Memory B cell (primary cell): ENCODE measurements at places on chromosomes 3 and 15.

DNA sequence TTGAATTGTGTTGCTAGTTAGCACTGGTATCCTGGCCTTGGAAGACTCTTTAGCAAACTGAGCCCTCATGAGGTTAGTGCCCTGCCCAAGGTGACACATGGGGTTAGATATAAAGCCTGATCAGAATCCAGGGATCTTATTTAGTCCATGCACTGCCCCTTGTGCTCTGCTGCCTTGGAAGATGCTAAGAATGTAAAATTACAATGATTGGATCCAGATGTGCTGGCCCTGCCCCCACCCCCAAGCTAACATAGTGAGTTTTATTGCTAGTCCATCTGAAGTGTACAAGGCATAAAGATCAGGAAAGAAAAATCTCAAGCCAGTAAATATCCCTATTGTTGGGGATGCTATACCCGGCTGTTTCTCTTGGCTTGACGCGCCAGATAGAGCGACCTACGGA lies 248.1 kb upstream of the C2CD4B start:
- DNase-seq: no peak

DNA sequence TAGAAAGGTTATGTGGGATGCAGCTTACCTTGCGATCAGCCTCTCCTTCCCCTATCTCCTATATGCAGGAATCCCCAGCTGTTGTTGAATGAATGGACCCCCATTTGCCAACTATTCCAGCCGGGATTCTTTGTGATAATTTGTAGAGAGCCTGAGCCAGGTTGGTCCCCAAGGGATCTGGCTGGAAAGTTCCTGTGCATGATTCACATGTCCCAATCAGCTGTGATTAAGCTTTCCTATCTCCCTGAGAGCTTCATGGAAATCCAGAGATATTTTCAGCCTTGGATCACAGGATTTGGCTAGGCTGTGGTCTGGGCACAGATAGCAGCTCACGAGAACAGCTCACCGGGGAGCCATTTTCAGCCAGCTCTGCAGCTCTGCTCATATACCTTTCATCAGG lies 76.7 kb downstream of the ARNT2 start:
- DNase-seq: no peak

GRCh38 chr15:95291898-95292472 lies 1038.5 kb upstream of the NR2F2 start:
- DNase-seq: no peak

DNA sequence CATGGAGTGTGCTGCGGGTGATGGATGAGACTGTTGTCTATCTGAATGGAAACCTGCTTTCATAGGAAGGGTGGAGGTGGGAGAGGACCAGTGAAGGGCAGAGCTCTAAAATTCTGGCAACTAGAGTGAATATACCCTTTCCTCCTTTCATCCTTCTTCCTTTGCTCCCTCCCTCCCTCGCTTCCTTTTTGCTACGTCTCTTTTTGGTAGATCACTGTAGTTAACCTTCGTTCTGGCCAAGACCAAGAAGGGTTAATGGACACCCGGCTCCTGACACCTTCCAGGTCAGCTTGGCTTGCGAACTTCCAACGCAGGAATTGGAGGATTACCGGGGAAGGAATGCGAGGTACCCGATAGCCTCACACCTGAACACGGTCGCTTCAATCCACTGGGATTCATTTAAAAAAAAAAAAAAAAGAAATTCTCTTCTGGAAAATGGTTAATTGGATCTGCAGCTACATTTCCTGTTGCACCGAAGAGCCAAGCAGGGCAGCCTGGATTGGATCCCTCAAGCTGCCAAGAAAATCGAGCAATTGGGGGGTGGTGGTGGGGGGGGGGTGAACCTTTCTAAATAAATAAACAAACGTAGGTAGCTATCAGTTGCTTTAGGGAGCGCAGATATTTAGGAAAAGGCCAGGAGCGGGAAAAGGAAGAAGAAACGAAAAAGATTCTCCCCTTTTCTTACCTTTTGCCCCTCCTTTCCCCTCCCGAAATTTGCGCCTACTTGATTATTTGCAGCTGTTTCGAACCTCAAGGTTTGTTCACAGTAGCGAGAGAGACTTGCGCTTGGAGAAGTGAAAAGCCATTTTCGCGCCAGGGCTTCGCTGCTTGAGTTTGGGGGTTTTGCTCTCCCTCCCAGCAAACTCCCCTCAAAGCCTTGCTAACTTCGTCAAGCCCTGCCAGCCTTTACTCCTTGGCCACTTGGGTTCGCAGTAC lies 9.5 kb upstream of the NR2F2 start:
- no peak for DNase-seq

- no peak for DNase-seq
Observed at GRCh38 chr3:40086890-40087883, 222.3 kb upstream of the EIF1B start.

DNA sequence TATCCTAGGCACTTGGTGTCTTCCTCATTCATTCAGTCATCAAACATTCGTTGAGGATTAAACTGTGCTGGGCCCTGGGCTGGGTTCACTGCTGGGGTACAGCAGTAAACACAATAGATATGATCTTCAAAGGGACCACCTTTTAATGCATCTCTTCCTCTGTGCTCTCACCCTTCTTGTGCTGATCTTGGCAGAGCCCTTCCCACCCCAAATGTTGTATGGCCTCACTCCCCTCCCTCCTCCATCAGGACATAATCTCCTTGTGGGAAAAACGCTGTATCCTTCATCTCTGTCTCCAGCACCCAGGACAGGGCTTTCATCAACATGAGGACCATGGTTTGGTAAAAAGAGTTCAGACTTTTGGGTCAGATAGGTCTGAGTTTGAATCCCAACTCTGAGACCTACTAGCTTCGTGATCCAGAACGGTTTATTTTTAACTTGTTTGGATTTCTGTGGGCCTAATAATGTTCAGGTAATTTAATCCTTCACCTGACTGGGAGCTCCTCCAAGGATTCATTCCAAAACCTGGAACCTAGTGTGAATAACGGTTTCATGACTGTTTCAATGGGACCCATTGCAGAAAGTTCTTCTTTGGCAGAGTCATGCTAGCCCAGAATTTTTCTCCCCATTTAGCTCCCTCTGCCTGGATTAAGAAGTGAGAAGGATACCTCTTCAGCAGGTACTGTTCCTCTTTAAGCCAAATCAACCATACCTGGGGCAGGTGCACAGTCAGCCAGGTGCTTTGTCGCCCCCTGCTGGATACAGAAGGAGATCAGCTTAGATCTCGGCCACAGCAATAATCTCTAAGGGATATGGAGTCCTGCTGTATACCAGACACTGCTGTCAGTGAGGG lies 5.2 kb upstream of the WNT7A start:
- peak; percentile 44 for DNase-seq

- no peak for DNase-seq
Observed at GRCh38 chr3:11245276-11245675, 26.9 kb upstream of the ATG7 start.

GRCh38 chr3:5430701-5431100 lies 243.2 kb downstream of the EDEM1 start:
- DNase-seq: no peak

- no peak for DNase-seq
Observed at GRCh38 chr3:13785351-13785750, 94.5 kb downstream of the WNT7A start.

GRCh38 chr3:102006812-102007485 lies 157.6 kb downstream of the NFKBIZ start:
- no peak for DNase-seq

DNA sequence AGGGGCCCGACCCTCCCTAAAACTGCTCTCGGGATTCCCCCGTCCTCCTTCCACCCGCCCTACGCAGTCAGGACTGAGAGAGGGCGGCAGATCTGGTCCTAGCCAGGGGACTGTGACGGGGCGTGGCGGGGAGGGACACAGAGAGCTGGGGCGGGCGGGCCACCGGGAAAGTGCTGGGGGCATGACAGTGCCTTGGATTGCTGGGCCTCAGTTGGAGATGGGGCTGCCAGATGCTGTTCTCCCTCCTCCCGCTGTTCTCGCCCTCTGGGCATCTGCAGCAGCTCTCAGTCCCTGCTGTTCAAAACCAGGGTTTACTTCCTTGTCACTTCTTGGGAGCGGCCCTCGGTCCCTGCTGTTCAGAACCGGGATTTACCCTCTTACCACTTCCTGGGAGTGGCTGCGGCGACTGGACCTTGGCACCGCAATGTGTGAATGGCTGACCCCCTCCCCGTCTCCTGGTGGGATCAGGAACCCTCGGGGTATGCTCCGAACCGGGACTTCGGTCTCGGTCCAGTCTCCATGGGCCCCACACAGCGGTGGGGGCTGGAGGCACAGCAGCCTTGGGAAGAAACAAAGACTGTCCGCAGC lies 1.8 kb upstream of the RPP25 start:
- no peak for DNase-seq

DNA sequence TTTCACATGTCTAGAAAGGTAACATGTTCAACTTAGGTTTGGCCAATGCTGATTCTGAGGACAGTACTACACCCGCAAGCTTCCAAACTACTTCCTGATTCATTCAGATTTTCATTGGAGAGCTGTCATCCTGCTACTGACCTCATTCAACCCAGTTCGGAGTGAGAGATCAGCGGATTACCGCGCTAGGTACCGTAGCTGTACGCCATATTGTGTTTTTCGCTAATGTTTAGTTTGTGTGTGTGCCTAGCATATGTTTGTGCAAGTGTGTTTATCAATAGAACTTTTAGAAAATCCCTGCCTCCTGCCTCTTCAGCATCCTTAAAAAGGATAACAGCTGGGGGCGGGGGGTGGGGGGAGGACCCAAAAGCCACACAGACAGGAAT lies 1.1 kb downstream of the ZBTB20 start:
- peak; percentile 11 for DNase-seq
